ENCODE measurements at places on chromosomes 1 and 21. TPM values are rescaled to one million over a fixed set of nuclear protein-coding genes. Genes with fewer than 3 reads are reported as not detected.

The S1PR1 gene
- total RNA-seq = 11.0 TPM

The TCEANC2 gene
- 3.0 TPM for total RNA-seq

The CRNN gene
- total RNA-seq = not detected

The S100A7A gene
- not detected for total RNA-seq

The CLEC20A gene
- total RNA-seq = not detected

The NPPA gene
- not detected for total RNA-seq

The SH2D2A gene
- total RNA-seq = 0.25 TPM

The FOXD2 gene
- 0.22 TPM for total RNA-seq

The FCRL5 gene
- not detected for total RNA-seq

The OR2T11 gene
- total RNA-seq = not detected

The PDE4DIP gene
- total RNA-seq = 222 TPM

The IRF6 gene
- 0.62 TPM for total RNA-seq

The OR2T6 gene
- not detected for total RNA-seq

The KCNE1 gene
- 0.12 TPM for total RNA-seq

The CR2 gene
- not detected for total RNA-seq

The S100A9 gene
- not detected for total RNA-seq

The PTPRU gene
- total RNA-seq = 19.1 TPM

The SSX2IP gene
- total RNA-seq = 83.6 TPM

The KLF18 gene
- total RNA-seq = not detected

The ITLN2 gene
- not detected for total RNA-seq

The BRDT gene
- not detected for total RNA-seq

The MMEL1 gene
- 0.22 TPM for total RNA-seq

The WNT3A gene
- total RNA-seq = not detected

The PLPPR5 gene
- total RNA-seq = 0.89 TPM

The KIF26B gene
- total RNA-seq = 24.1 TPM

The IQGAP3 gene
- 83.3 TPM for total RNA-seq

The FCGR2B gene
- total RNA-seq = not detected

The PTP4A2 gene
- total RNA-seq = 366 TPM

The NIBAN1 gene
- total RNA-seq = 83.9 TPM

The LRRC7 gene
- not detected for total RNA-seq

All from uterine smooth muscle cell (primary cell).